ENCODE measurements at places on chromosomes 1 and 21. TPM values are rescaled to one million over a fixed set of nuclear protein-coding genes. Genes with fewer than 3 reads are reported as not detected.

FAM163A gene
- total RNA-seq, result not detected

S100A2 gene
- not detected for total RNA-seq

STPG1 gene
- 3.4 TPM for total RNA-seq

CGN gene
- not detected for total RNA-seq

RNU1-4 gene
- total RNA-seq, result under 0.01 TPM

BLACAT1 gene
- not detected for total RNA-seq

ZNF593OS gene
- not detected for total RNA-seq

CRABP2 gene
- 16.5 TPM for total RNA-seq

SCNM1 gene
- 21.5 TPM for total RNA-seq

RC3H1 gene
- 29.1 TPM for total RNA-seq

IL24 gene
- not detected for total RNA-seq

RGS8 gene
- total RNA-seq, result not detected

FOXD3 gene
- not detected for total RNA-seq
